ENCODE measurements at places on chromosomes 2 and 18.

- DNase-seq: no peak
Measured at GRCh38 chr2:190470256-190470826, 62.2 kb downstream of the MFSD6 start.

DNA sequence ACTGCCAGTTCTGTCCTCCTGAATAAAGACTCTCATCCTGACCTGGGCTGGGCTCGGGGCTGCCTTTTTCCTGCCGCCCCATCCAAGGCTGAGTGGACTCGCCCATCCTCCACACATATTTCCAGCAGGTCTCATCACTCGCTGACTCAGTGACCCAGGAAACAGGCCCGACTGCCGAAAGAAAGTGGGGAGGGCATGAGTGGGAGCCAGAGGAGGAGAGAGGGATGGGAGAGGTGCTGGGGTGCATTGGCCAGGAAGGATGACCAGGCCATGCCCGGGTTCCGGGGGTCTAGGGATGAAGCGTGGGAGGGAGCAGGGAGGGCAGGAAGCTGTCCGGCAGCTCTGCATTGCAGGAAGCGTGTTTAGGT lies 66.7 kb downstream of the TWIST2 start:
- DNase-seq: no peak

- DNase-seq: no peak
Measured at GRCh38 chr2:215635071-215635787, 199.4 kb upstream of the FN1 start.

GRCh38 chr2:129142465-129142864 lies 823.8 kb upstream of the HS6ST1 start:
- DNase-seq: no peak

DNA sequence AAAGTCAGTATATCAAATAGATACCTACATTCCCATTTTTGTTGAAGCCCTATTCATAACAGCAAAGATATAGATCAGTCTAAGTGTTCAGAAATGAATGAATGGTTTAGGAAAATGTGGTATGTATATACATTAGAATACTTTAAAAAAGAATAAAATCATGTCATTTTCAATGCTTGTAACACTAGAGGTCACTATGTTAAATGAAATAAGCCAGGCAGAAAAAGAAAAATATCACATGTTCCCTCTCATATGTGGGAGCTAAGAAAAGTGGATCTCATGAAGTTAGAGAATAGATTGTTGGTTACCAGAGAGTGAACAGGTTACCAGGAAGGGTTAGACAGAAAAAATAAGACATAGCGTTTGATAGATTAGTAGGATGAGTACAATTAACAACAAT lies 1111.0 kb upstream of the SLC39A10 start:
- no peak for DNase-seq

Data from stimulated activated CD8-positive, alpha-beta memory T cell treated with anti-CD3 and anti-CD28 coated beads, Interleukin-15, amount 100 ng/mL, for 1 hour (primary cell).